ENCODE measurements at places on chromosomes 16 and 17.

- no peak for DNase-seq
These were observed at the start of gene COPZ2 for GRCh38 chr17:48037036-48037837. Gene COPZ2 (minus strand): TSS chr17:48037797. CDS start chr17:48037777, 20 bp downstream.

GRCh38 chr17:74481621-74482020 lies 15.2 kb downstream of the CD300A start:
- DNase-seq = no peak

DNA sequence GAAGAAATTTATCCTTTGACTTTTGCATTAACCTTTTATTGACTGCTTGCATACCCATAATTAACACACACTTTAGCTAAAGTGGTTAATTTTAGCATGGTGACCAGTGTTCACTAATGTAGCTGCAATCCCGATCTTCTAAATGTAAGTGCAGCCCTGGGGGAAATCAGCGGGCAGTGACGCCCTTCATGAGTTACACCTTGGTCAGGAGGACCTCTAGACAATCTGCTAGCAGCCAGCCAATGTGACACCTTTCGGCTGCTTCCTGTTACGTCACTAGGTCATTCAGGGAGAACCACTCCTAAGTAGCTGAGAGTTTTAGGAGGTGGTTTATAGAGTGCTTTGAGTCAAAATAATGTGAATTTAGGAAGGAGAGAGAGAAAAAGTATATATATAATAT lies 180.5 kb downstream of the IRX3 start:
- no peak for DNase-seq

DNA sequence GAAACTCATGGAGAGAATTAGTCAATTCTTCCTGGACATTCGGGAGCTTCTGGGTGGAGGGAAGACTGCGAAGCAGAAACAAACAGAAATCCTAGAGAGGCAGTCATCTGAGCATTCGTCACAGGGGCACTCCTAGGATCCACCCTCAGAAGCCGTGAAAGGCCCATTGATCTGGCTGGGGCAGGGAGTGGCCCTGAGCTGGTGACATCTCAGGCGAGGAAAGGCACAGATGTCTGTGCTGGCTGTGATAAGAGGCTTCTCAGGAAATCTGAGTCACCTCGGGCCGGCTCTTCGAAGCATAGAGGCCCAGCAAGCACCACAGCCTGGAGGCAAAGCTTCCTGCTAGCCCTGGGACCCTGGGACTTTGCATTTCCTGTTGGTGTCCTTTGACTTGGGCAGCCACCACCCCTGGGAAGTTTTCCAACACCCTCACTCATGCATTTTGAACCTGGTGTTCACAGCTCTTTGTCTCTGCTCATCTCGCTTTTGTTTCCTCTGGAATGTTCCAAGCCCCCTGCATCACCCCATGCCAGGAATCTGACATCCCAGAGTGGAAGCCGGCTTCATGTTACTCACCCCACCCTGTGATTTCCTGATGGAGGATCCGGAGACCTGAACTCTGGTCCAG lies 23.3 kb upstream of the CDRT4 start:
- peak; percentile 56 for DNase-seq

- no peak for DNase-seq
These were observed 4.3 kb downstream of the RCVRN start for GRCh38 chr17:9900784-9901183.

DNA sequence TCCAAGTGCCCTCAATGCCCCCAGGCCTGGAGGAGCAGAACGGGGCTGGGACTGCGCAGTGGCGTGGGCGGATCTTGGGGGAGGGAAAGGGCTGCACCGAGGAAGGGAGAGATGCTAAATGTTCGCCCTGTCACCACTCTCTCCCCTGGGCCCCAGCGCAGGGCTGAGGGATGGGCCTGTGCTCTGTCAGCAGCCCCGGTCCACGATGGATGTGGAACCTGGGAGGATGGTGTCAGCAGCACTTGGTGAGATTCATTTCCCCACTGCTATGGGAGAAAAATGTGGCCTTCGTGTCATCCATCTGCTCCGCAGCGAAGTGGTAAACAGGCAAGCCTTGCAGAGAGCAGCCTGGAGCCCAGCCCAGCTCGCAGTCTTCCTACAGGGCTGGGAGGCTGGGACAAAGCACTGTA lies 72.0 kb downstream of the TMEM132E start:
- DNase-seq = peak; percentile 44

DNA sequence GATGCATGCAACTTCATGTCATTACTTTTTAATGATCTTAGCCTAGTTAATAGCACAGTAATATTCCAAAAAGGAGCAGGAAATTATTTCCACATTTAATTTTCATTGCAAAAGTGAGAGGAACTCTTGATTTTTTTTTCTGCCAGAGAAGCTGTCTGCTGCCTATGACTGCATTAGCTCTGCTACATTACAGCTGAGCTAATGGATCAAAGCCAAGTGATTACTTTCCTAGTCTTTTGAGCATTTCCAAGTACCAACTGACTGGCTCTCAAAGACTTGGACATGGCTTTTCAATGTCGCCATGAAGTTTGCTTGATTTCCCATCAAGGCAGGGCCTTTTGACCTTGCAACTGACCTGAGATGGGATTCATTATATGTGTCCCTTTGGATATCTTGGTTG lies 356.6 kb upstream of the XYLT1 start:
- DNase-seq = no peak

DNA sequence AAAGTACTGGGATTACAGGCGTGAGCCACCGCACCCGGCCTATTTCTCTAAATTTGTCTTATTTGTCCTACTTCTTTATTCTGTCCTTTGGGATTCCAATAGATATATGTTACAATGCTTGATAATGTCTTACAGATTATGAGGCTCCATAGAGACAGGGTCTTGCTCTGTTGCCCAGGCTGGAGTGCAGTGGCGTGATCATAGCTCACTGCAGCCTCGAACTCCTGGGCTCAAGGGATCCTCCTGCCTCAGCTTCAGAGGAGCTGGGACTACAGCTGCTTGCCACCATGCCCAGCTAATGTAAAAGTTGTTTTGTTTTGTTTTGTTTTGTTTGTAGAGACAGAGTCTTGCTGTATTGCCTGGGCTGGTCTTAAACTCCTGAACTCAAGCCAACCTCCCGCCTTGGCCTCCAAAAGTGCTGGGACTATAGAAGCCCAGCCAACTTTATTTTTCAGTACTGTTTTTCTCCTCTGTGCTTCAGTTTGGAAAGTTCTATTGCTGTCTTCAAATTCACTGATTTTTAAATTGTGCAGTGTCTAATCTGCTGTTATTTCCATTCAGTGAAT lies 10.3 kb downstream of the ANKRD13B start:
- DNase-seq = peak; percentile 37

GRCh38 chr16:66926961-66927436 lies 1.7 kb upstream of the RRAD start:
- peak; percentile 56 for DNase-seq

DNA sequence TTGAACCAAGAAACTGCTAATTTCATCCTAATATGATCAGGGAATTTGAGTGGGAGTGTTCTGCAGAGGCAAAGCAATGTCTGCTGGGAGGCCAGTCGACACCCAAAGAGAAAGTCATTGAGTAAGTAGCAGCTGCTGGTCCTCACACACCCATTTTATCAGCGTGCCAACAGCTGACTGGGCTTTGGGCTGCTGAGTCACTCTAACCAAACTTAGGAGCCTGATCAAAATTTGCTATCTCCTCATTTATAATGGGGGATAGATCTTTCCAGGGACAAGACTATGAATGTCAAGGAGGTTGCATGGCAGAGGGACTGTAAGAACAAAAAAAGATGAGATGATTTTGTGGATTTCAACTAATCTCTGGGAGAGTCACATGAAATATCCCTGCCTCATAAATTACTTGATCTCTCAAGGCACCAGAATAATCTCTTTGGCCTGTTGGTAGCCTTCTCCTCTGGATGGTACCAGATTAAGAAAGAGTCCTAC lies 32.9 kb downstream of the CPSF4L start:
- DNase-seq = peak; percentile 21
